ENCODE measurements at places on chromosomes 5 and 9.
A peak's percentile ranks its signal among the peaks of the same experiment; 100 is the strongest.

DNA sequence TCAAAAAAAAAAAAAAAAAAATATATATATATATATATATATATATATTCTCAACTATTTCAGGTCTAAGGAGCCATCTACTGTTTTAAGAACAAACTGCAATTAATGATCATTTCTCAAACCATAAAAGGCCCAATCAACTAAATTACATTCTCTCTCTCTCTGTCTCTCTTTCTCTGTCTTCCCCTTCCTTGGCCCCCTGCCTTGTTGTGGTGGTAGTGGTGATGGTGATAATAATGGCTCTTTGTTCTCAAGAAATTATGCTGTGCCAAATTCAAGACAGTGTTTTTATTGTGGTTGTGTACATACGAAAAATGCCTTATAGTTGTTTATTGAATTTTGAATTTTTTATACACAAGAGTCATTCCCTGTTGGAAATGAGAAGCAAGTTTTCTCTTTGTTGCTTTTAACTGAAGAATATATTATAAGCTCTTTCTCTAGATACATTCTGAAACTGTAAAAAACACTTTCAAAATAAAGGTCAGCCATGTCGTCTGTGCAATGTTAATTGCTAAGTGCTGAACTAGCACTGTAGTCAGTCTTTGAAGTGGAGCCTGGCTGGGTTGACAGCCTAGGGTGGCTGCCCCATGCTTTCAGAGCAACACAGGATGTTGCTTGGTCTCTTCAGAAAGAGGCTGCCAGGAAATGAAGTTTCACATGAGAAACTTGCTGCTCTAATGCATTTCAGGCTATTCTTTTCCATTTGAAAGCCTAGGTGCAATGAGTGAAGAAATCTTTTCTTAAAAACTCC is 96.0 kb downstream of the HINT1 start:
- peak; percentile 9 for DNase-seq

GRCh38 chr5:172789687-172790495 is 18.9 kb upstream of the DUSP1 start:
- no peak for DNase-seq

DNA sequence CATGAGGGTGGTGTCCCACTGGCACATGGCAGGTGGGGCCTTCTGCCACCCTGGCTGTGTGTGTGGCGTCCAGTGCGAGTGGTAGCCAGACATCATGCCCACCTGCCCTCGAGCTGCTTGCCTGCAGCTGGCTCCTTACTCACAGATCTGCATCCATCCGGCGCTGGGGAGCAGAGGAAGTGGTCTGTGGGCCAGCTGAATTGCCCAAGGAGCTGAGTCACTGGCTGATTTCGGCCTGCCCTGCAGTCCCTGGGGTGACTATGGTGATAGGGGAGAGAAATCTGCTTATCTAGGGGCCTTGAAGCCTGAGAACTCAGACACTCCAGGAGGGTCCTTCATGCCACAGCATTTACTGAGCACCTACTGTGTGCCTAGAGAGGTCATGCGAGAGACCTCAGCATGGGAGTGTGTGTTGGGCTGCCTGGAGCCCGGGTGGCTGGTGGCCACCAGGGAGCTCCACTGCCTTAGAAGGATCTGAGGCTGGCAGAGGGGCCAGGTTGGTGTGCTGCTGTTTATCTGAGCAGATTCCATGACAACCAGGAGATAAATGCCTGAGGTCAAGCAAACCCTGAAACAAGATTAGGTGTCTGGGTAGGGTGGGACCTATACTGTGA is 57.1 kb downstream of the SLC22A5 start:
- peak; percentile 98 for DNase-seq

DNA sequence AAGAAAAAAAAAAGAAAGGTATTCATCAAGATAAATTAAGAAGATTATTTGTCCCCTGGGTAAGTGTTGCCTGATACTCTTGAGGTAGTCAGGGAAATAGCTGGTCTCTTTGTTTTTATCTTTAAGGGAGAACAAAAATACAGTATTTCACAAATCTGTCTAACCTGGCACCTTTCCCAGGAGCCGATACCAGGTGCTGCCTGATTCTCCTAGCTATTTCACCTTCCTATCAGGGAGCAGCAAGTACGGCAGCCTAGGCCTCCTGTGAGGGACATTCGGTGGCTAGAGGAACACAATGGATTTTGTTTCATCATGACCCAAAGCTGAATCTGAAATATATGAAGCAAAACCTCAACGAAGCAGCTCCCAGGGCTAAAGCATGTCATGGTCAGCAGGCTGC is 86.0 kb downstream of the TARS1 start:
- DNase-seq: no peak

DNA sequence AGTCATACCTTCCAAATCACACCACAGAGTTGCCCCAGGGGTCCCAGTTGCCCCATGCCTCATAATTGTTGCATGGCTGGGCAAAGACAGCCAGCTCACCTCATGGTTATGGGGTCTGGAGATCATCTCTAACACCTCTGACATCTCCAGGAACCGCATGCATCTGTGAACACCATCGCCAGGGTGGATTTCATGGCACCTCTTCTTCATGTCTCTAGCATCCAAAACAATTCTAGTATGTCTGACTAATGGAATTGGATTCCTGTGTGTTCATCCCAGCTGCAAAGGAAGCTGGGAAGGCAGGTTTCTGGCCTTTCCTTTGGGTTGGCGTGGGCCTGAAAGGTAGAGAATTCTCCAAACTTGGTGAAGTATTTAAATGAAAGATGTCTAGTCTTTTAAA is 122.3 kb upstream of the ABCA1 start:
- no peak for DNase-seq

DNA sequence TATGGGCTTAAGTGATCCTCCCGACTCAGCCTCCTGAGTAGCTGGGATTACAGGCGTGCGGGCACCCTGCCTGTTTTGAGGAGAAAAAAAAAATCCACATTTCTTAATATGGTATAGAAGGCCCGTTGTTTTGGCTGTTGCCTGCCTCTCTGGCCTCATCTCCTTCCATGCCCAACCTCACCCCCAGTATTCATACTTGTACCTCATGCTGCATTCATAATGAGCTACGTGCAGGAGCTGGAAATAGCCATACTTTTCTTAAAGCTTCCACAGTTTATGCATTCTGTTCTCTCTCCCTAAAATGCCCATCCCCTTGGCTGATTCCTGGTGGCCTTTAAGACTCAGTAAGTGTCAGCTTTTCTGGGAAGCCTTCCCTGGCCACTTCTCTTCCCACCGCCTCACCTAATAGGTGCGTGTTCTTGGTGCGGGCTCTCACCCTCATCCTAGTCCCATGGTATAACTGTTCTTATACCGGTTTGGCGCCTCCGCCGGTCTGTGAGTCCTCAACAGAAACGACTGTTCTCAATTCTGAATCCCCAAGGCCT is 2.1 kb upstream of the TPM2 start:
- DNase-seq: no peak

All from H4 (cell line).